ENCODE measurements at places on chromosomes 2 and 18. TPM values are rescaled to one million over a fixed set of nuclear protein-coding genes. Genes with fewer than 3 reads are reported as not detected.

- no peak overlapping the region for H3K27ac ChIP-seq
- H3K27me3 ChIP-seq: no peaks in the 10 kb centered on the region
- H3K4me3 ChIP-seq: no peak overlapping the region
- no peaks in the 10 kb centered on the region for H3K36me3 ChIP-seq
- DNase-seq: no peak
These were observed 11.9 kb upstream of the APCDD1 start for GRCh38 chr18:10442551-10442971.

AQP12B gene
- total RNA-seq: not detected

DNA sequence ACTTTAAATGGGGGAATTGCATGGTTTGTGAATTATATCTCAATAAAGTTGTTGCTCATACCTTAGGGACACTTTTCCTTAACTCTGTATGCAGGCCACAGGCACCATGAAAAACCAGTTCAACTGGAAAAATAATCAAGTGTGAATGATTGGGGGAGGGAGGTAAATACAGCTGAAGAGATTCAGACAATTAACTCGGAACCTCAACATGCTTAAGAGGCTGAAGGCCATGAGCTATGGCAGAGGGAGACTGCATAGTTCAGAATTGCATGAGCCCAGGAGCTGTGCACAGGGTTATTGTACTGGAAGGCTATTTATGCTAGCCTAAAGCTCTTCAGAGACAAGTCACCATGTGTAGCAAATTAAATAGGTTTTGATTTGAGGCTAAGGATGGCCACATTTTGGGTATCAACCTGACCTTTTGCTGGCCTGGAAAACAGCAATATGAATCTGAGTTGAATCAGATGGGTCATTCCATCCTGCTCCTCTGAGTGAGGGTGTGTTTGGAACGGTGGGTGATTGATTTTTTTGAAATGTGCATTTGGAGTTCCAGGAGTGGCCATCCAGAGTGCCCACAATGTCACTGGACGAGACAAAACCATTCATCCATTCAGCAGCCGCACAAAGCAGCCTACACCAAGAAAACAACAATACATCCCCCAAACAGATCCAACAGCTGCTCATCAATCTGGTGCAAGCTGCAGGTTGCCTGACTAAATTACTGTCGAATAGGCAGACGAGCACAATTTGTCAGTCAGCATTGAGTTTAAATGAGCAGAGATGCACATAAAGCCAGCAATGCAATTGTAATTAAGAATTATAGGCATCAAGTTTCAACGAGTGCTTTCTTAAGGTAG is 42.5 kb downstream of the HRH4 start:
- H3K4me3 ChIP-seq: no peak overlapping the region
- H3K27ac ChIP-seq: no peak overlapping the region
- no peaks in the 10 kb centered on the region for H3K36me3 ChIP-seq
- no peak for DNase-seq

DNA sequence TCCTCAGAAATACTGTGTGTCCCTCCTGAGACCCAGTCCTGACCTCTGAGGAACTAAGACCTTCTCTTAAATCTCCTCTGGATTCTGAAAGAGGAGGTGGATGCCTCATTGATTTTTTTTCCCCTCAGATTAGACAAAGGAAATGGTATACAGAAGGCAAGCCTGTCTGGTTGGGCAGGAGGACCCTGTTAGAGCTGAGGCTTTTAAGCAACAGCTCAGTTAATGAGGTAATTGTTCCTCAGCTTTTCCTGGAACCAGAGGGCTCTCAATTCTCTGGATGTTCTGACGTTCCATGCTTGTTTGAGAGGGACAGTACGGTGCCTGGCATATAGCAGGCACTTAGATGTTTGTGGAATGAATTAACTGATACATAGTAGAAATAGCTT is 61.7 kb upstream of the MCFD2 start:
- H3K4me1 ChIP-seq: peaks cover 47% of the 10 kb centered on the region
- H3K27ac ChIP-seq: no peak overlapping the region
- H3K4me3 ChIP-seq: no peak overlapping the region
- peaks cover 16% of the 10 kb centered on the region for H3K36me3 ChIP-seq
- DNase-seq: no peak
- H3K27me3 ChIP-seq: no peaks in the 10 kb centered on the region

LYPD6 gene
- total RNA-seq: not detected

GRCh38 chr2:235810846-235811245 is 317.0 kb downstream of the AGAP1 start:
- no peak overlapping the region for H3K27ac ChIP-seq
- no peaks in the 10 kb centered on the region for H3K27me3 ChIP-seq
- DNase-seq: no peak
- H3K36me3 ChIP-seq: no peaks in the 10 kb centered on the region

FOXI3 gene
- not detected for total RNA-seq

- peaks cover 4% of the 10 kb centered on the region for H3K4me1 ChIP-seq
- no peak overlapping the region for H3K27ac ChIP-seq
- no peak overlapping the region for H3K4me3 ChIP-seq
- H3K36me3 ChIP-seq: peaks cover 2% of the 10 kb centered on the region
These were observed 35.0 kb downstream of the YES1 start for GRCh38 chr18:777021-777420.

DNA sequence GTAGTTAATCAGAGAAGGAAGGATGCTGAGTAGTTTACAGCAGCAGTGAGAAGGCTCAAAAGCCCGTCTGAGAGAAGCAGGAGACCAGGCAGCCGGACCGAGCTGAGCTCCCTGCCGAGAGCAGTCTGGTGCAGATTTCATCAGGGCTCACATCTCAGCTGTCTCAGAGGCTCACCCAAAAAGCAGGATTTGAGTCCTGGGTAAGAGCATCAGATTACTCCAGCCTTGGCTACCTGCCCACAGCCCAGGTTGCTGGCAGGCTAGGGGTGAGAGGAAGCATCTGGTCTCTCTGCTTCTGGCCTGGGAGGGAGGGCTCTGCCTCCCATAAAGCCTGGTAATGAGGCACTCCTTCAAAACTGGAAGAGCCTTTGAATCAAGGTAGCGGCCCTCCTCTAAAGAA is 140.5 kb downstream of the ST6GAL2 start:
- DNase-seq: no peak
- no peaks in the 10 kb centered on the region for H3K4me1 ChIP-seq
- H3K36me3 ChIP-seq: no peaks in the 10 kb centered on the region
- no peak overlapping the region for H3K27ac ChIP-seq
- no peak overlapping the region for H3K4me3 ChIP-seq
- no peaks in the 10 kb centered on the region for H3K27me3 ChIP-seq

DNA sequence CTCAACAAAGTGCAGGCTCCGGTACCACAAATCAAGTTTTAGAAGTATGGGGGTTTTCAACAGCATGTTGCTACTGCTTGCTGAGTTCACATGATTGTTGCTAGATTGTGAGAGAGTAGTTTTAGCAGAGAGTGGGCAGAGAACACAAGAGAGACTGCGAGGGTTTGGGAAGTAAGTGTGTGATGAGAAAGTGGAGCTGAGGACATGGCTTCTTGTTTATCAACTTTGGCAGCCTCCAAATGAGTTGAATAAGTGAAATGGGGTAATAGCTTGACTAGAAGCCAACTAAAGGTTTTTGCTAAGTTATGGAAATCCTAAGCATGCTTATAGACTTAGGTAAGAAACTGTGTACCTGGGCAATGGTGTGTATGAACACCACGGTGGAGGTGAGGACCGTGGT is 135.1 kb downstream of the CHST9 start:
- H3K27me3 ChIP-seq: no peaks in the 10 kb centered on the region
- no peaks in the 10 kb centered on the region for H3K4me1 ChIP-seq
- H3K27ac ChIP-seq: no peak overlapping the region

- H3K27me3 ChIP-seq: no peaks in the 10 kb centered on the region
- H3K36me3 ChIP-seq: no peaks in the 10 kb centered on the region
- DNase-seq: no peak
These were observed 55.5 kb downstream of the ARHGAP28 start for GRCh38 chr18:6785001-6785400.

GRCh38 chr2:219614076-219614860 is 13.2 kb upstream of the SLC4A3 start:
- peaks cover 20% of the 10 kb centered on the region for H3K4me1 ChIP-seq
- H3K27me3 ChIP-seq: no peaks in the 10 kb centered on the region
- H3K27ac ChIP-seq: no peak overlapping the region
- DNase-seq: no peak

- H3K36me3 ChIP-seq: no peaks in the 10 kb centered on the region
- H3K4me3 ChIP-seq: no peak overlapping the region
- no peak for DNase-seq
- H3K4me1 ChIP-seq: no peaks in the 10 kb centered on the region
- H3K27ac ChIP-seq: no peak overlapping the region
- no peaks in the 10 kb centered on the region for H3K27me3 ChIP-seq
These were observed 57.1 kb downstream of the PXDN start for GRCh38 chr2:1687254-1687653.

- no peaks in the 10 kb centered on the region for H3K27me3 ChIP-seq
- no peaks in the 10 kb centered on the region for H3K4me1 ChIP-seq
- no peak overlapping the region for H3K4me3 ChIP-seq
- no peak for DNase-seq
- H3K27ac ChIP-seq: no peak overlapping the region
These were observed 95.9 kb upstream of the SIX2 start for GRCh38 chr2:45105050-45105582.

- no peak overlapping the region for H3K4me3 ChIP-seq
- no peaks in the 10 kb centered on the region for H3K27me3 ChIP-seq
- H3K36me3 ChIP-seq: no peaks in the 10 kb centered on the region
These were observed 93.7 kb upstream of the KLHL29 start for GRCh38 chr2:23291239-23291638.

DNA sequence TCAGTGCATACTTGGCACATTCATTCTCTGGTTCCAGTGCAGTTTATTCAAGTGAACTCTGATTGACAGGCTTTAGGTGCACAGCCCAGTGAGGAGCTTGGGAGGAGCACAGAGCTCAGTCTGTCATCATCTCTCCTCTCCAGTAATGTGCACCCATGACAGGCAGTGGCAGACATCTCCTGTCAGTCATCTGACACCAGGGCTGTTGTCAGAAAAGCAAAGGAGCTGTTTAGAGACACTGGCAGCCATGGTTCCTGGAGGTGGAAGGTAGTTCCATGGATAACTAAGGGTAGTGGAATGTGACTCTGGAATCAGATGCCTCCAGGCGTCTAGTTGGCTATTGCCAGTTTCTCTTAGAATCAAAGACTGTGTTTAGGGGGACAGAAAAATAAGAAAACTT is 308.8 kb downstream of the DCDC2C start:
- no peaks in the 10 kb centered on the region for H3K36me3 ChIP-seq
- H3K4me3 ChIP-seq: no peak overlapping the region
- H3K27me3 ChIP-seq: no peaks in the 10 kb centered on the region
- no peak overlapping the region for H3K27ac ChIP-seq
- no peak for DNase-seq

IL1F10 gene
- not detected for total RNA-seq

SERPINB4 gene
- total RNA-seq: not detected

GRCh38 chr2:134235510-134236144 is 18.2 kb upstream of the MGAT5 start:
- no peak overlapping the region for H3K4me3 ChIP-seq
- H3K36me3 ChIP-seq: no peaks in the 10 kb centered on the region
- H3K4me1 ChIP-seq: peaks cover 38% of the 10 kb centered on the region
- no peak overlapping the region for H3K27ac ChIP-seq

GRCh38 chr2:27003857-27004256 is 28.9 kb upstream of the TMEM214 start:
- H3K27me3 ChIP-seq: no peaks in the 10 kb centered on the region
- H3K4me1 ChIP-seq: no peaks in the 10 kb centered on the region
- H3K36me3 ChIP-seq: no peaks in the 10 kb centered on the region

- no peaks in the 10 kb centered on the region for H3K36me3 ChIP-seq
- no peak overlapping the region for H3K4me3 ChIP-seq
- peaks cover 4% of the 10 kb centered on the region for H3K4me1 ChIP-seq
- H3K27ac ChIP-seq: no peak overlapping the region
These were observed 22.6 kb upstream of the ICOS start for GRCh38 chr2:203913947-203914346.

SPATA3 gene
- total RNA-seq: not detected

DNA sequence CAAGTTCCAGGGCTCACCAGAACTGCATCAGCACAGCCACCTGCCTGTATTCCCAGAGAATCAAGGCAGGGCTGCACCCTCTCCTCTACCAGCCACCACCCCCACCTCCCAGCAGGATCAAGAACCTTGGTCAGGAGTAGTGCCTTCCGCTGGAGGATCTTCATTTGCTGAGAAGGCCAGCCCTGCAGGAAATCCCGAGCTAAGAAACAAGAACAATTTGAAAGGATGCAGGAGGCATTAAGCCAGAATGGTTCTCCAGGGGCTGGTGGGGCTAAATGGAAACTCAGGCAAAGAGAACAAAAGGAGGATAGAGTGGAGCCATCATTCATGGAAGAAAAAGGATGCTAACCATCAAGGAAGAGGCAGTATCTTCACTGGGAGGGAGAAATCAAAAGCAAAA is 147.3 kb upstream of the SLC14A2 start:
- H3K27me3 ChIP-seq: no peaks in the 10 kb centered on the region
- H3K27ac ChIP-seq: no peak overlapping the region
- DNase-seq: no peak
- H3K4me1 ChIP-seq: no peaks in the 10 kb centered on the region
- no peaks in the 10 kb centered on the region for H3K36me3 ChIP-seq

DNA sequence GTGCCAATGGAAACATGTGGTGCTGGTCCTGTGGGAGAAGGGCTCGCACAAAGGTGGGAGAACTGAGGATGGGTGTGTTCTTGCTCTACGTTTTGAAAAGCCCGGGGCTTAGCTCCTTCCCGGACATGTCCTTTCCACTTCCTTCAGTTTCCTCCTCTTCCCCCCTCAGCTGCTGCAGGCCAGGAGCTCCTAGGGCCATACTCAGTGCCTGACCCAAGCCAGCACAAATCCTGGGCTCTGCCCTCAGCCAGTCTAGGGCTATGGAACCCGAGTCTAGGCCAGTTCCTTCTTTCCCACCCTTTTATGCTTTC is 1.4 kb upstream of the SIX2 start:
- H3K36me3 ChIP-seq: no peaks in the 10 kb centered on the region
- H3K27me3 ChIP-seq: peaks cover 57% of the 10 kb centered on the region
- peaks cover 25% of the 10 kb centered on the region for H3K4me1 ChIP-seq
- DNase-seq: no peak

- DNase-seq: no peak
- no peak overlapping the region for H3K27ac ChIP-seq
- H3K27me3 ChIP-seq: no peaks in the 10 kb centered on the region
- H3K36me3 ChIP-seq: no peaks in the 10 kb centered on the region
These were observed 291.2 kb upstream of the DDX18 start for GRCh38 chr2:117523267-117523666.

TANC1 gene
- total RNA-seq: 4.2 TPM

GRCh38 chr2:43321446-43321845 is 95.0 kb upstream of the ZFP36L2 start:
- H3K36me3 ChIP-seq: peaks cover 11% of the 10 kb centered on the region
- H3K4me1 ChIP-seq: no peaks in the 10 kb centered on the region
- no peaks in the 10 kb centered on the region for H3K27me3 ChIP-seq
- no peak overlapping the region for H3K4me3 ChIP-seq
- H3K27ac ChIP-seq: no peak overlapping the region

DNA sequence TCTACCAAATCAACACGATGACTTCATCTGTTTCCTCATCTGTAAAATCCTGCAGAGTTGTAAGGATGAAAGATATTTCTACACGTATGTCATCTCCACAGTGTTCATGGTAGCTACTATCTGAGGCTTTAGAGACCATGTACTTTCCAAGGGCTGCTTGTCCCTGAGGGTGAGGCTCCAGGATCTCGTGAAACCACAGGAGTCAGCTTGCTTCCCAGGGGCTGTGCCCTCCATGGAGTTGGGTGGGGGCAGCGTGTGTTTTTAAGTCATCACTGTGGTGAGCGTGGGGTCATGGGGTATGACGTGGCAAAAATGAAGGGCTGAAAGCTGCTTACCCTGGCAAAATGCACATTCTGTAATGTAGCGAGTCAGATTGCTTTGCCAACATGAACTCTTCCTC is 81.6 kb downstream of the ASAP2 start:
- no peak overlapping the region for H3K4me3 ChIP-seq
- no peak for DNase-seq
- H3K4me1 ChIP-seq: no peaks in the 10 kb centered on the region
- peaks cover 1% of the 10 kb centered on the region for H3K27me3 ChIP-seq
- H3K27ac ChIP-seq: no peak overlapping the region

Data from natural killer cell (primary cell).